ENCODE measurements at places on chromosomes 5 and 9.

- no peak for DNase-seq
Measured at GRCh38 chr5:85205430-85205829, 820.8 kb upstream of the EDIL3 start.

GRCh38 chr5:62369039-62369438 is 34.7 kb downstream of the DIMT1 start:
- peak; percentile 7 for DNase-seq

DNA sequence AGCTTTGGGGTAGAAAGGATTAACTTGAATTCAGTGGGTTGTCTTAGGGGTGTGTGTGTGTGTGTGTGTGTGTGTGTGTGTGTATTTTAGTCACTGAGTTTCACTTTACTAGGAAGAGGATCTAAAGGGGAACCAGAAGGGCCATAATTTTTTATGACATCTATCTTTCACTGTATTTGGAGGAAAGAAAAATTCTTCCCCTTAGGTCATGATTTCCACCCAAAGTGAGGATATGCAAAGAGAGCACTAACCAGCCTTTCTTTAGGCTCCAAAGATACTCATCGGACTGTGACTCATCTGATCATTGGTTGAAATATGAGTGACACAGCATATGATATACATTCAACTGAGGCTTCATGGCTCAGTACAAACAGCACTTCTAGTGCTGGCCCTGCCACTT is 75.2 kb upstream of the RASGRF2 start:
- no peak for DNase-seq

DNA sequence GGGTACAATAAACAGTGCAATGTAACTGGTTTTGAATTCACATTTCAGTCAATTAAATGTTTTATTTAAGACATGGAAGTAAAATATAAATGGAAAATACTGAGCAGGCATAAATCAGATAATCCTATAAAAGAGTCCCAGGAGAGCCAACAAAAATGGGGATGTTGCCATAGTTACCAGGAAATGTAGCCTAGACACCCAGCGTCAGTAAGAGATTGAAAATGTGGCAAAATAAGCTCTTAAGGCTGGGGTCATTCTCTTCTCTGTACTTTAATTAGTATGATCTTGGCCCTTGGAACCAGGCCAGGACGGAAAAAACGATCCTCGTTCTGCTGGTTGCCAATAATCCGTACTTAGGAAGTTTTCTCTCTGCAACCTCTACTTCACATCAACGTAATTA is 18.9 kb upstream of the RASEF start:
- DNase-seq: no peak

DNA sequence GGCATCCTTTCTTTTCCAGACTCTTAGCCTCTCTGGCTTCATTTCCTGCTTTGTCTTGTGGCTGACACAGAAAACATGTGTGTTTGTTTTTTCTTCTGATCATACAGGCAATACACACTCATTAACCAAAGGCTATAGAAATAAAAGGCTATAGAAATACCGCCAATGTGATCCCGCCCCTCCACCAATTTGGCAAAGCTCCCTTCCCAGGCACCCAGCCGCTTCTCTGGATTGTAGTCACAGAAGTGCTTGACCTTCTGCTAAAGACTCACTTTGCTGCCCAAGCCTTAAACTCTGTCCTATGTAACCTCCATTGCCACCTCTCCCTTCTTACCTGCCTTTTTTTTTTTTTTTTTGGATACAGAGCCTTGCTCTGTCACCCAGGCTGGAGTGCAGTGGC is 5.3 kb downstream of the TXNDC15 start:
- DNase-seq: no peak

- no peak for DNase-seq
Measured at GRCh38 chr9:106228861-106229260, 534.5 kb downstream of the TMEM38B start.

DNA sequence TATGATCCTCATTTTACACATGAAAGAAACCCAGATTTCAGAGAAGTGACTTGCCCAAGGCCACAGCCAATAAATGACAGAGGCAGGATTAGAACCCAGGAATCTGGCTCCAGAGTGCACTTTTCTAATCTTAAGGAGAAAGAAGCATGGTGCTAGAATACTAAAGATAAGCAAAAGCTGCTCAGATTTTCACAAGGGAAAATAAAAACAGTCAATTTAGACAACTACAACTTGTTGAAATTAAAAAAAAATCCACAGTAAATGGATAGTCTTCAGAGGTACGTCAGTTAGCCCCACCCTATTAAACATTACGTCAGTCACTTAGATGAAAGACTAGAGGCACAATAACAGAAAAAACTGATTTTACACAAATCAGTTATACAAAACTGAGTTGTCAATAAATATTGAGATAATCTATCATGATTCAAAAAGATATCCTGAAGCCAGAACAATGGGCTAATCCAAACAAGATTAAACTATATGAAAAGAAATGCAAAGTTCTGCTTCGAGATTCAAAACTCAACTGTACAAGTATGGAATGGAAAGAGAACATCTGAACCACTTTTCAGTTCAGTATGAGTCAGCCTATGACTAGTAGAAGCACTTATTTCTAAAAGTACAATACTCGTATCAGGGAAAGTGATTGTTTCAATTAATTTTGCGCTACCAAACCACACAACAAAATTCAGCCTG is 9.3 kb downstream of the TMEM245 start:
- DNase-seq: no peak

GRCh38 chr5:3844266-3844665 is 248.6 kb downstream of the IRX1 start:
- no peak for DNase-seq

GRCh38 chr5:151107084-151107483 is 26.2 kb upstream of the TNIP1 start:
- DNase-seq: no peak

GRCh38 chr5:17400724-17401469 is 97.1 kb upstream of the TAF11L2 start:
- DNase-seq: no peak

DNA sequence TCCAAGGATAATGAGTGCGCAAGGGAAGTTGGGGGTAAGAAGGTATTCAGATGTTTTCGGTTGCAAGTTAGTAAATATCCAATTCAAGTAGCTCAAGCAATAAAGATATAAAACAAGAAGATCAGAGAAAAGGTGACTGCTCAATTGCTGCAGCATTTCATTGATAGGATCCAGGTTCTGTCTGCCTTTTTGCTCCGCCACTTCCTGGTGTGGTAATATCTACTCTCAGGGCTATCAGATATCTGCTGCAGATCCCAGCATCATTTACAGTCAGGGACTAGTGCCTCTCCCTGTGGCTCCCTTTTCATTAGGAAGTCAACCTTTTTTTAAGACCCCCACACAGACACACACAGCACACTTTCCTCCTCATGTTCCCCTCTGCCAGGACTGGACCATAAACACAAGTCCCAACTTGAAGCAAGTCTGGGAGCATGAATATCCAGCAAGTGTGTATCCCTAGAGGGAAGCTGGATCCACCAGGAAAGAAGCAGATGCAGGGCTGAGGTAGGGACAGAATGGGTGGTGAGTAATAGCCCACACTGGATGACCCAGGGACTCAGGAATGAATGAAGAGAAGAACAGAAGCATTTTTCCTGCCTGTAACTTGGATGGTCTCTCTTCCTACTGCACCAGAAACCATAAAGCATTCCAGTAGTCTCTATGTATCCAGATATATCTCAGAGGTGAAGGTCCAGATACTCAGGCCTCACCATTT is 53.7 kb downstream of the ZNF622 start:
- DNase-seq: no peak

- DNase-seq: no peak
Measured at GRCh38 chr5:167509076-167509475, 782.4 kb upstream of the WWC1 start.

- no peak for DNase-seq
Measured at GRCh38 chr5:89932771-89933181, 476.8 kb downstream of the CETN3 start.

- DNase-seq: no peak
Measured at GRCh38 chr5:14569948-14570691, 11.5 kb upstream of the OTULINL start.

DNA sequence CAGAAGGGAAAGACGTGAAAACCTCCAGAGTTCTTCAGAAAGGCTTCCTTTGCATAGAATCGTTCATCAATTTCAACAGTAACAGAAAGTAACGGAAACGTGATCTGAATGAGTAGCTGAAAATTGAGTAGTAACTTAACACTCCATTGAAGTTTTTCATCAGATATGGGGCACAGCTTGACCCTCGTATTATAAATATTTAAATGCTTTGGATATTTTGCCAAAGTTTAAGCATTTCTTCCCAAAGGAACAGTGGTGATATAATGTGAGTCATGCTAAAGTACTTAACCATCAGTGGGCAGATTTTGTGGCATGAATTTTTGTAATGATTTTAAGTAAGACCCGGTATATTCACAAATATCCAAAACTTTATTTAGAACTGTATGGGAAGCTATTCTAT is 67.4 kb upstream of the ADAMTS19 start:
- no peak for DNase-seq

- no peak for DNase-seq
Measured at GRCh38 chr9:38422555-38423260, 1.5 kb downstream of the IGFBPL1 start.

- no peak for DNase-seq
Measured at GRCh38 chr9:129487658-129488483, 133.0 kb downstream of the C9orf50 start.

DNA sequence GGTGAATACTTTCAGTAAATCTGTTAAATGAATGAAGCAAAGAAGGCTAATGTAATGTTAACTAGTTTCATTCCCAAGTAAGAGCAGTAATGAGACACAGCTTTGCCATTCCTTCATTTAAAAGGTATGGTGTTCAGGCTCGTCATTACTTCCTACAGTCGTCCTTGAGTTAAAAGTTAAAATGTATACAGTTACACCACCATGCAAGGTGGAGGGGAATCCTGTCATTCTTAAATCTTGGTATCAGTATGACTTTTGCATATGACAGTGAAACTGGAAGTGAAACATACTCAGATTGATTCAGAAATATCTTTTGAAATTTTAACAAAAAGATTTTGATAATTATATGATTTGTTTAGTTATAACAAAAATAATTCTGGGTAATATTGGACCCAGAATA is 25.9 kb downstream of the MTRR start:
- no peak for DNase-seq

- no peak for DNase-seq
Measured at GRCh38 chr5:154313360-154314017, 123.0 kb downstream of the GALNT10 start.

DNA sequence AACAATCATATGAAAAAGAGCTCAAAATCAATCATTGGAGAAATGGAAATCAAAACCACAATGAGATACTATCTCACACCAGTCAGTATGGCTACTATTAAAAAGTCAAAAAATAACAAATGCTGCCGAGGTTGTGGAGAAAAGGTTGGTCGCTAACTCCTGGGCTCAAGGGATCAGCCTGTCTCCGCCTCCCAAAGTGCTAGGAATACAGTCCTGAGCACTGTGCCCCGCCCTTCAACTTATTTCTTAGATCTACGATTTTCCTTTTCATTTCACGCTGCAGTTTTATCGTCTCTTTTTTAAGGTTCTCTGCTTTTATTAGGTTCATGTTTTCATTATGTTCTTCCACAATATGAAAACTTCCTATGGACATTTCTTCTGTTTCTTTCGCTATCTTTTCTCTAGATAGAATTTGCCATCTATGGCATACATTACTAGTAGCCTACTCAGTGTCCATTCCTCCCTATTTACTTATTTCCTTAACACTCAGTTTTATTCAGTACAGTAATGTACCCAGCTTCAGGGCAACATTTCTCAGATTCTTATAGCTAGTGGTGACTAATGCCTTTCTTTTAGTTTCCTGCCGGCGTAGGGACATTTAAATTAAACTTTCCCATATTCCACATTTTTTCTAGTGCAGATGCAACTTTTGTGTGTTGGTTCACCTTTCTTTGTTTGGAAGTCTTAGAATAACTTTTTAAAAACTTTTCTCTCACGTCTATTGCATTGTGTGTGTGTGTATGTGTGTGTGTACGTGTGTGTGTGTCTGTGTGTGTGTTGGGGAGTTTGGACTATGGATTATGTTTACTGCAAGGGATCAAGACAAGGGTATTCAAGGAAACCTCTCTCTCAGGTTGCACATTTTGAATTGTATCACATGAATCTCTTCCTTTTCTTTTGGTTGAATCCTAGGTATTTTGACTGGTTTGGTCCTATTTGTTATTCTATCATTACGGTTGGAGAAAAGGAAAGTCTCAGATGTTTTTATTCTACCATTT is 21.6 kb upstream of the FBN2 start:
- DNase-seq: no peak

GRCh38 chr9:94869415-94869843 is 142.9 kb downstream of the AOPEP start:
- no peak for DNase-seq

- DNase-seq: no peak
Measured at GRCh38 chr5:175728316-175728715, 70.4 kb downstream of the HRH2 start.
